ENCODE measurements at places on chromosomes 12 and 14. TPM values are rescaled to one million over a fixed set of nuclear protein-coding genes. Genes with fewer than 3 reads are reported as not detected.

MAP3K9 gene
- 5.0 TPM for total RNA-seq

- peak; percentile 67 for ATAC-seq
These were observed 38.3 kb downstream of the SRGAP1 start for GRCh38 chr12:63882844-63883243.

DNA sequence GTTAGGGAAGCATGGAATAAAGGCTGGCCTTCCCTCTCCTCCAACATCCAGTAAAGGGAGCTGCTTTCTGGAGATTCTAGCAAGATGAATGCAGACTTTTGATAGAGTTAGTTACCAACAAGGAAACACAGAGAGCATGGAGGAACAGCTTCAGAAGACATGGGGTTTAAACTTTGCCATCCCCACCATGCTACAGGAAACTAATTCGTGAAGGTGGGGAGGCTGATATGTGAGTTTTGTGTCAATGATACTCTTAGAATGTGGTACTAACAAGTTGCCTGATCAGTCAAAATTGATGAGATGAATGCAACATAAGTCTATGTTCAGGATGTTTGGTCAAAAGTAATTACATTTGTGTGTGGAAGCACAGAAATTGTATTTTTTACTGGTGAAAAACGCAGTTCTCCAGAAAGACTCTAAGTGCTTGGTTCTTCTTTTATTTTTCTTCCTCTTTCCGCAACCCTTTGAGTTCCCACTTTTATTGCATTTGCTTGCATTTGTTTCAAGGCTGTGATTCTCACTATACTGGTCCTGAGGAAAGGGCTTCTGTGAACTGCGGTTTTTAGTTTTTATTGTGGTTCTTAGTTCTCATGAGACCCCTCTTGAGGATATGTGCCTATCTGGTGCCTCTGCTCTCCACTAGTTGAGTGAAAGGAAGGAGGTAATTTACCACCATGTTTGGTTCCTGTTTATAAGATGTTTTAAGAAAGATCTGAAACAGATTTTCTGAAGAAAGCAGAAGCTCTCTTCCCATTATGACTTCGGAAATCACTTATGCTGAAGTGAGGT lies at the start of gene CLEC4A:
CLEC4A (plus strand) TSS at position 494 of the 789 bp plus-strand sequence; CDS start at position 756, 262 bp downstream.
- ATAC-seq, result no peak

GRCh38 chr12:5745251-5745888 lies 199.7 kb downstream of the ANO2 start:
- ATAC-seq, result peak; percentile 61

KRT74 gene
- total RNA-seq, result not detected

GRCh38 chr12:132066345-132066685 lies 77.8 kb downstream of the DDX51 start:
- ATAC-seq, result no peak

ANO4 gene
- 2.2 TPM for total RNA-seq

- ATAC-seq, result no peak
These were observed 205.2 kb downstream of the PAX9 start for GRCh38 chr14:36866867-36867266.

GRCh38 chr14:57293866-57294837 lies 25.4 kb downstream of the AP5M1 start:
- ATAC-seq, result peak; percentile 64

DNA sequence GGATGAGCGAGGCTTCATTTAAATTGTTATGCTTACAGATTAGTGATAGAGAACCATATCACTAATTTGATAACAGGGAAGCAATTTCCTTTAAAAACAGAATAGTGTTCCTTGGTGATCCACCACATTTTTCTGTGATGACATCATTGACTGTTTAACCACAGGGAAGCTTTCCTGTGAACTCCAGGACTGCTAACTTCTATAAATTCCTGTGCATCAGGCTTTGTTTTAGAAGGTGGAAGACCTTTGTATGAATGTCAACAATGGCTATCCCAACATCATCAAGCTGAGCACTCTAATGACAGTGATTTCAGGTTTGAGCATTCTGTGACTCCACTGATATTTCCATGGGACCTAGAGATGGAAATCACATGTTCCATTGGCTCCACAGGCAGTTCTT lies 177.1 kb downstream of the RMST start:
- no peak for ATAC-seq

DNA sequence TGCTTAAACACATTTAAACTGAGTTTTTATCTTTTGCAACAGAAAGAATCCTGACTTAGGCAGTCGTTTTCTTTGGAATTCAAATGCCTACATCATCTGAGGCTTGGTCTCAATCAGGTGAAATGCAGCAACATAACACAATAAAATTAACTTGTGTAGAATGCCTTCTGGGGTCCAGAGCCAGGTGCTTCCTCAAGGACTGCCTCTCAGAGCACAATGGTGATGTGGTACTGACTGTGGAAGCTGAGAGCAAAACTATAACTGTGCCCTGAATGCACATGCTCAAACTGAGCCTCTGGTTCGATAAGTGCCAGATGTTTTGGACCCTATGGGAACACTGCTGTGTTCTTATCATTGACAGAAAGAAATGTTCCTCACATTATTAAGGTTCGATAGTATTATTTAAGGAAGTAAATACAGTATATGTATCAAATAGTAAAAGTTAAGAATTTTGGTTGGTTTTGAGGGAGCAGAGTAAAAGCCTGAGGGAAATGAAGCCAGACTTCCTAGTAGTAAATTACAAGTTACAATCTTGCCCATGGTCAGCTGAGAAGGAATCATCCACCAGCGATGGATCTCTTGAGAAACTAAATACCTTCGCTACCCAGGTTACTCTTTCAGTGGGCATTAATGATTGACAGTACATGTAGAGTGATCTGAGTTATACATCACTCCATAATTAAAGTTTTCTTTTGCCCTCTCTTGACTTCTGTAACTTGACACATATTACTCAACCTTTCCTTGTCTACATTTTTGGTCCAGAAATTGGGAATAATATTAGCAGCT lies 122.9 kb upstream of the ATP2B1 start:
- no peak for ATAC-seq

DNA sequence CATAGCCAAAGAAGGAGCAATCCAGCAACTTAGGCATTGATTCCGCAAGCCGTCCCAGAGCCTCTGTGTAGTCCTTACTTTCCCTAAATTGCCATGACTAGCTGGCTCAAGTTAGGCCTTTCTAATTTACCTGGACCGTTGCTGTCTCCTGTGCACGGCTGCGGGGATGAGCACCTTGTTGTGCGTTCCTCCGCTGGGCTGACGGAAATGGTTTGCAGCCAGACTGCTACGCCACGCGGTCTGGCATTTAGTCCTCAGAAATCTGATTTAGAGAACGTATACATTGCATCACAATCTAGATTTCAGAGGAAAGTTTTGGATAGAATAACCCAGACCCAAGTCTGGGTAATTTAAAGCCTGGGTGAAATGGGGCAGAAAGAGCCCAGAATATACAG lies 133.2 kb upstream of the ARHGAP5 start:
- ATAC-seq, result no peak

INSM2 gene
- 0.10 TPM for total RNA-seq

DNA sequence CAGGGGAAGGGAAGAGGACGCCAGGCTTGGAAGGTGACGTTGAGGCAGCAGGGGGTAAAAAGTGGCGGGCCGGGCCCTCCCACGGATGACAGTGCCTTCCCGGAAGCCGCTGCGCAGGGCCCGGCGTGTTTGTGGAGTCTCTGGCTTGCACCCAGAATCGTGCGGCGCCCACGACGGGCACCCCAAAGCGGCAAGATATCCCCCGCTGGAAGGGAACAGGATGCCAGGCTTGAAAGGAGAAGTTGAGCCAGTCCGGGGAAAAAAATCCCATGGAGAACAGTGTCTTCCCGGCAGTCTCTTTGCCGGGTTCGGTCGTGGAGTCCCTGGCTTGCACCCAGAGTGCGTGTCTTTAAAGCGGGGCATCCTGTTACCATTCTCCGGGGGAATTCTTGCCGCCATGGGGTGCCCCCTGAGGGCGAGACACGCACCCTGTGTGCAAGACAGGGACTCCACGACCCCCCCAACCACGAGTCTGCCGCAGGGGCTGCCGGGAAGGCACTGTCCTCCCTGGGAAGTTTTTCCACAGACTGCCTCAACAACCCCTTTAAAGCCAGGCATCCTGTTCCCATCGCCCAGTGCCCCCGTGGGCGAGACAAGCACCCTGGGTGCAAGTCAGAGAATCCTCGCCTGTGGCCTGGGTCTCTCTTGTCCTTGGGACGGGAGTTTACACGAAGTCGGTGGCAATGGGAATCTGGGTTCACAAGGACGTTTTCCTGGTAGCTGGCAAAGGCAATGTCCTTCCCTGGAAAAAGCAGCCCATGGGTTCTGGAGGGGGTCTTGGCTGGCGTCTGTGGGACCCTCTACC lies 156.1 kb upstream of the ALG10B start:
- no peak for ATAC-seq

GRCh38 chr12:53564941-53565340 lies 57.7 kb upstream of the NPFF start:
- ATAC-seq, result no peak

DNA sequence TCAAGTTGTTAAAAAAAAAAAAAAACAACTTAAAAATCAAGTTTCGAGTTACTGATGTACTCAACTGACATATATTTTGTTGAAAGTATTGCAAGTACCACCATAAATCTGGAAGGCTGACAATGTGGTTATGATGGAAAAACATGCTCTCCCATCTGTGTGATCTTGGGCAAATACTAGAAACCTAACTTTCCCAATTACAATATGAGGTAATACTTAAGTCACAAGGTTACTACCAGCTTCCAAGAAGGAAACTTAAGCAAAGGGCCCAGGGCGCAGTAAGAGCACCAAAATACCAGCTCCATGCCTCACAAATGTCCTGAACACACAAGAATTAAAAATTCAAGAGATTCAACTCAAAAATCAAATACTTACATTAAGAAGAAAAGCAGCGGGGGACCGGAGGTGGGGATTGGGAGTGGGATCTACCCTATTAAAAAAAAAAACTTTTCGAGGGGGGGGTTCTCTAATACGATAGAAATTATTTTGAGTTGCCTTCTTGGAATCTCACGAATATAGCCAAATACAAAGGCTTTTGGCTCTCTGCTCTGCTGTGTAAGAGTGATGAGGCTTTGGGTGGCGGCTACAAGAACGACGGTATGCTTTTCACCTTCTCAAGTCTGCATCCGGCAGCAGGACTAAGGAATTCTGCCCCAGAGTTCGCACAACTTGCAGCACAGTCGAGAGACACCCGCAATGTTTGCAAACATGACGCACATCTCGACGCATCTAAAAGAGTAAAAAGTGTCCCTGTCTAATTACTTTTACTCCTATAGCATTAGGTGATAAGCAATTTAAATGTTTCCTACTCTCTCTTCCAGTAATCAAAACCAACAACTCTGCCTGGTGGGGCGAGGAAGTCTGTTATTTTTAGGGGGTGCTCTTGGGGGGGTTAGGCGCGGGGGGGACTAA lies 1.1 kb downstream of the SAV1 start:
- no peak for ATAC-seq

GRCh38 chr14:49915085-49915484 lies 22.2 kb downstream of the ARF6 start:
- ATAC-seq, result no peak

- ATAC-seq, result no peak
These were observed 41.9 kb upstream of the ZFP36L1 start for GRCh38 chr14:68834816-68835215.

- no peak for ATAC-seq
These were observed 17.7 kb upstream of the NEDD1 start for GRCh38 chr12:96889273-96889933.

GRCh38 chr14:79279645-79280597 lies 931.4 kb downstream of the DIO2 start:
- no peak for ATAC-seq

TSFM gene
- total RNA-seq, result 24.0 TPM

DNA sequence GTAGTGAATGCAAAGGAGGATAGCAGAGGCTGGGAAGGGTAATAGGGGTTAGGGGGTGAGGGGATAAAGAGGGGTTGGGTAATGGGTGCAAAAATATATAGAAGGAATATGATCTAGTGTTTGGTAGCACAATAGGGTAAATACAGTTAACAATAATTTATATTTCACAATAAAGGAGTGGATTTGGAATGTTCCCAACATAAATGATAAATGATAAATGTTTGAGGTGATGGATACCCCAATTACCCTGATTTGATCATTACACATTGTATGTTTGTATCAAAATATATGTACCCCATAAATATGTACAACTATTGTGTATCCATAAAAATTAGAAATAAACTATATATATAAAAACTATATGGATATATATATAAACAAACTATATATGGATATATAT lies 999 bp upstream of the MYRFL start:
- ATAC-seq, result no peak

DNA sequence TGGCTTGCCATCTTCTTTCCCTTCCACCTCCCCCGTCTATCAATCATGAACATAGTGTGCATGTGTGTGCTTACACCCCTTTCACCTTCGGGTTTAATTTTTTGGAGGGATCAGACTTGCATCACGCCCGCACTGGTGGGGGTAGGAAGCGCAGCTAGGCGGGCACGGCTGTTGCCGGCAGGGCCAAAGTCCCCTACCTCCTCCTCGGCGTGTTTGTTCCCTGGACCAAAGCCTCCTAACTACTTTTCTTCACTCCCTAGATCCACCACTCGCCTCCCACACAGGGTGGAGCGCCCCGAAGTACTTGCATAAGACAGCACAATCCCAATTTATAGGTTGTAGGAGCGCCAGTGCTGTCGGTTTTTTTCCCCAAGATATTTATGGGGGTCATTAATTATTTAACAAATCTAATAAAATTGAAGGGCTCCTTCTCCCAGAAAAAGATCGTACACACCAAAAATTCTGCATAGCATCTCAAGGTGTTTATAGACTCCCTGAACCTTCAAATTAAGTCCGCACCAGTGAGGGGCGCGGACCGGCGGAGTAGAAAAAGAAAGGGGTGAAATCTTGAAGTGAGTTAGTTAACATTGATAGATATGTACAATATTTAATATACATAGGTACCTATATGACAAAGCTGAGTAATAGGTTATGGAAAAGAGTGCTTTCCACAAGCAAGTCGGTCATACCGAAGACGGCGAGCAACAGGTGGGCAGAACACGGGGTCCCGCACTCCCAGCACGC lies 717 bp downstream of the PKP2 start:
- ATAC-seq, result no peak

IRAK3 gene
- total RNA-seq, result 79.2 TPM

DNA sequence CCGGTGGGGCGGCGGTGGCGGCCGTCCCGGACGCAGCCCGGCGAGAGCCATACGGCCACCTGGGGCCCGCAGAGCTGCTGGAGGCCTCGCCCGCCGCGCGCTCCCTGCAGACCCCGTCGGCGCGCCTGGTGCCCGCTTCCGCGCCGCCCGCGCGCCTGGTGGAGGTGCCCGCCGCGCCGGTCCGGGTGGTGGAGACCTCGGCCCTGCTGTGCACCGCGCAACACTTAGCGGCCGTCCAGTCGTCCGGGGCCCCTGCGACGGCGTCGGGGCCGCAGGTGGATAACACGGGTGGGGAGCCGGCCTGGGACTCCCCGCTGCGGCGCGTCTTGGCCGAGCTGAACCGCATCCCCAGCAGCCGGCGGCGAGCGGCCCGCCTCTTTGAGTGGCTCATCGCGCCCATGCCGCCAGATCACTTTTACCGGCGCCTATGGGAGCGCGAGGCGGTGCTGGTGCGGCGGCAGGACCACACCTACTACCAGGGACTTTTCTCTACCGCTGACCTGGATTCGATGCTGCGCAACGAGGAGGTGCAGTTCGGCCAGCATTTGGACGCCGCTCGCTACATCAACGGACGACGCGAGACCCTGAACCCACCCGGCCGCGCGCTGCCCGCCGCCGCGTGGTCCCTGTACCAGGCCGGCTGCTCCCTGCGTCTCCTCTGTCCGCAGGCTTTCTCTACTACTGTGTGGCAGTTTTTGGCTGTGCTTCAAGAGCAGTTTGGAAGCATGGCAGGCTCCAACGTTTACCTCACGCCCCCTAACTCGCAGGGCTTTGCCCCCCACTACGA lies 716 bp downstream of the RIOX1 start:
- peak; percentile 68 for ATAC-seq

Data from motor neuron (in vitro differentiated cells).